ENCODE measurements at places on chromosomes 2 and 18. TPM values are rescaled to one million over a fixed set of nuclear protein-coding genes. Genes with fewer than 3 reads are reported as not detected.

Gene TIGD1
- 3.7 TPM for total RNA-seq

DNA sequence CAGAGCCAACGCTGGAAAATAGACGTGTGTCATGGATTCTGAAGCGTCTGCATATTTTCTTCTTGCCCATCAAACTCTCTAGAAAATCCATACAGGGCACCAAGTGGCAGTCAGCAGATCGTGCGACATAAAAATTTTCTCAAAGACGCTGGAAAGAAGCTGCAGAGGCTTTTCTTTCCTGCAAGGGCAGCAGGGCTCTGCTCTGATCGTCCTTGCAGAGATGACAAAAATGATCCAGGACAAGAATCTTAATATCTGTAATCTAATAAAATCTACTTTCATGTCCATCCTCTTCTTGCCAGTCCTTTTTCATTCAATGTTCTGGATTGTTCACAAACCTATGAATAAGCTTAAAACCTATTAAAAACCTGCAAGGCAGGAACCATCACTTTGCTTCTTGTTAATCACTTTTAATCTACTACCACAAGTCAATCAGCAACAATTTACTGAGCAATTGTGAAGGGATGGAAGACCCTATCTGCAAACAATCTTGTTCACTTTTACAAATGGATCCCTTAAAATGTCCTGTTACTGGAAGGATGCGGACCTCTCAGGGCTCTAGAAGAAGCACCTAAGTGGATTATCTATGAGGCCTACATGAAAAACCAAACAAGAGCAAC lies 93.6 kb downstream of the MREG start:
- no peak for DNase-seq
- H3K27ac ChIP-seq: no peak overlapping the region
- peaks cover 3% of the 10 kb centered on the region for H3K4me1 ChIP-seq
- no peaks in the 10 kb centered on the region for H3K36me3 ChIP-seq
- peaks cover 8% of the 10 kb centered on the region for H3K27me3 ChIP-seq
- H3K4me3 ChIP-seq: no peak overlapping the region

Gene ARHGAP15
- total RNA-seq: not detected

Gene FRZB
- total RNA-seq: 90.8 TPM

Data from endothelial cell (in vitro differentiated cells).